ENCODE measurements at places on chromosomes 2 and 18.

DNA sequence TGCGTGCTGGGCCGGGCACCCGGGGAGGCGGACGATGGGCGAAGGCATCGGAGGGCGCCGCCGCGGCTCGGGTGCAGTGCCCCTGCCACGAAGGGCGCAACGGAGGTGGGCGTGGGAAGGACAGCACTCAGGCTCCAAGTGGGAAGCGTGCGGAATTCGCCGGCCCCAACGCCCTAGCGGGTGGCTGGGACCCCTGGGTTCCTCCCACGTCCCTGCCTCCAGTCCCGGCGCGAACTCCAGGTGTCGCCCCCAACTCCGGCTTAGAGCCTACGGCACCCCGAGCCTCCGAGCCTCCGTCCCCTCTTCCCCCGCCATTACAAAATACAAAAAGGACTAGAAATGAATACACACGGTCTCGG, 1.3 kb downstream of the CYP27C1 start:
- no peak for DNase-seq

GRCh38 chr2:202373490-202373889, 2.6 kb upstream of the BMPR2 start:
- no peak for DNase-seq

DNA sequence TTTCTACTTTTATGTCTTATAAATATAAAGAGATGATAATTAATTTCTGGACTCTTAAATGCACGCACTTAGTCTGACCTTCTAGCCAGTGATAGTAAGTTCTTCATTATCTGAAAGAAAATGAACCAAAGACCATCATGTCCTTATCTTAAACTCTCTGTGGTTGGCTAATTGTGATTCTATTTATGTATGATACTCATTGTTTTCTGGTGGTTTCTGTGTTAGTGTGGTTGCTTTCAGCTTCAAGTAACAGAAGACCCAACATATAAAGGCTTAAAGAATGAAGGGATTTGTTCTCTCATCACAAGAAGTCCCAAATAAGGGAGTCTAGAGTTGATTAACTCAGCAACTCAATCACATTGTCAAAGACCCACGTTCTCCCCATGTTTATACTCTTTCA, 225.2 kb upstream of the TANK start:
- no peak for DNase-seq

DNA sequence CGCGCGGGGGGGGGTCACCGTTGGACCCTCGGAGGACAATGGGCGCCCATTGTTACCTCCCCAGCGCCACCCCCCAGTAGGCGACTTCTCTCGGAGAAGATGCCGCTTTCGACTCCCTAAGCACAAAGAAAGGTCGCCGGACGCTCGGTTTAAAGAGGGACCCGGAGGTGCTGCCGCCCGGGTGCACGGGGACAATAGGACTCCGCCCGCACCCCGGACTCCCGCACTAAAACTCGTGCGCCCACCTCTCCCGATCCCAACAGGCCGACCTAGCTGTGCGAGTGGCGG, 318 bp upstream of the CDC42EP3 start:
- DNase-seq = no peak

GRCh38 chr2:32008805-32009515, 1.8 kb downstream of the MEMO1 start:
- DNase-seq = peak; percentile 6

DNA sequence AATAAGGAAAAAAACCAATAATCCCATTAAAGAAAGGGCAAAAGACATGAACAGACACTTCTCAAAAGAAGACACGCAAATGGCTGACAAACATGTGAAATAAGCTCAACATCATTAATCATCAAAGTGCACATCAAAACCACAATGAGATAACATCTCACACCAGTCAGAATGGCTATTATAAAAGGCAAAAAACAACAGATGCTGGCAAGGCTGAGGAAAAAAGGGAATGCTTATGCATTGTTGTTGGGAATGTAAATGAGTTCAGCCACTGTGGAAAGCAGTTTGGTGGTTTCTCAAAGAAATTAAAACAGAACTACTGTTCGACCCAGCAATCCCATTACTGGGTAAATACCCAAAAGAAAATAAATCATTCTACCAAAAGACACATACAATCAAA, 285.6 kb downstream of the NR4A2 start:
- DNase-seq = no peak

Measured in NCI-H774 (cell line).